ENCODE measurements at places on chromosomes 3 and 15.
A peak's percentile ranks its signal among the peaks of the same experiment; 100 is the strongest.

- no peak for DNase-seq
Observed at GRCh38 chr3:151567477-151567876, 106.6 kb upstream of the IGSF10 start.

- DNase-seq, result no peak
Observed at GRCh38 chr3:189289251-189289650, 117.5 kb downstream of the TPRG1 start.

DNA sequence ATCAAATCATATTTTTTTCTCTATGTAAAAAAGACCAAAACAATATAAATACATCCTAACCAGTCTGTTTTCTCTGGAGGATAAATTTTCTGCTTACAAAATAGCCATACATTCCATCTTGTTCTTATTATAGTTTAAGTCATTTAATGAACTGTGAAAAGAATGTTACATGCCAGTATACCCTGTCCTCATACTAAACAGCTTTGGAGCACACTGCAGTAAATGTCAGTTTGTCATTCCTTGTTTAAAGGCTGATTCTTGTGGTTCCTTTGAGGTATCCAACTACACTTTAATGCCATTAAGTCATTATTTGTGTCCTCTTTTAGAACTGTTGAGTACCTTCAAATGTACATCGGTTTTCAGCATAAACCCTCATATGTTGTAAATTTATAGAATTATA is 52.7 kb upstream of the DCBLD2 start:
- no peak for DNase-seq

DNA sequence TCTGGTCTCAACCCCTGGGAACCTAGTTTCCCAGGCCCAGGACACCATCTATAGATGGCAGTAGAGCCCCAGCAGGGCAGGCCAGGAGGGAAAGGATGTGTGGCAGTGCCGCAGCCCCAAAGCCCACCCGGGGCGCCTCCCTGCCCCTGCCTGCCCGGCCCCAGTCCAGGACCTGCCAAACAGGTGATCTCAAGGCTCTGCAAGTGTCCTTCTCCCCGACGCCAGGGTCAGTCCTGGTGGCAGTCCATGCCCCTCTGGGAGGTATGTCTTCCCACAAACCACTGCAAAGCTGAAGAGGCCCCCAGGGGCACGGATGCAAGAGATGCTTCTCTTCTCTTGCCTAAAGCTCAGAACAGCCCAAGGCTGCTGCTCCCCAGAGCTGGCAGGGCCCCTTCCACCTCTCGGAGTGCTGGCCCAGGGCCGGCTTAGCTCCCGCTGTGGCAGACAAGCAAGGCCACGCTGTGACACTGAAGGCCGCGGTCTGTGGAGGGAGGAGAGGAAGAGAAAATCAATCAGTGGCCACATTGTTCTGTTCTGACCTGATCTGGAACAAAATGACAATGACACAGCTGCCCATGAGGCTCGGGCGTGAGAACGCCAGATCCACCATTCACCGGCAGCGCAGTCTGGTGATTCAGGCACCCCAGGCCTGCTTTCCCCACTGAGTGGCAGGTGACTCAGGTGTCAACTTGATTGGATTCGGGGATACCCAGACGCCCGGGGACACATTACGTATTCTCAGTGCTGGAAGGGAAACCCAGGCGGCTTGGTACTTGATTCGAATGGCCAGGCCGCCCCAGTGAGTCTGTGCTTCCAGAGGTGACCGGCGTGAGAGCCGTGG is 34.0 kb downstream of the KLHL25 start:
- no peak for DNase-seq

GRCh38 chr15:33902043-33902442 is 66.3 kb upstream of the CHRM5 start:
- no peak for DNase-seq

GRCh38 chr15:66592505-66593218 is 26.9 kb upstream of the LCTL start:
- DNase-seq, result no peak

GRCh38 chr15:72516777-72517176 is 42.6 kb downstream of the ARIH1 start:
- DNase-seq, result peak; percentile 4

DNA sequence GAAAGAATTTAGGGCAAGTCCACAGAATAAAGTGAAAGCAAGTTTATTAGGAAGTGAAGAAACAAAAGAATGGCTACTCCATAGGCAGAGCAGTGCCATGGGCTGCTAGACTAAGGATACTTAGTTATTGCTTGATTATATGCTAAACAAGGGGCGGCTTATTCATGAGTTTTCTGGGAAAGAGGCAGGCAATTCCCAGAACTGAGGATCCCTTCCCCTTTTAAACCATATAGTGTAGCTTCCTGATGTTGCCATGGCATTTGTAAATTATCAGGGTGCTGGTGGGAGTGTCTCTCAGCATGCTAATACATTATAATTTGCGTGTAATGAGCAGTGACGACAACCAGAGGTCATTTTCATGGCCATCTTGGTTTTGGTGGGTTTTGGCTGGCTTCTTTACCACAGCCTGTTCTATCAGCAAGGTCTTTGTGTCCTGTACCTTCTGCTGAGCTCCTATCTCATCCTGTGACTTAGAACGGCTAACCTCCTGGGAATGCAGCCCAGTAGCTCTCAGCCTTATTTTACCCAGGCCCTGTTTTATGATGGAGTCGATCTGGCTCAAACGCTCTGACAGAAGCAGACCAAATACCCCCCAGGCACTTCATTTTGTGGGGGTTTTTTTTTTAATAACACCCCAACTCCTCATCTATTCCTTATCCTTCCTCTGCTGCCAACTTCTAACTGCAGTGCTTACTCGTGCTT is 103.0 kb upstream of the RARB start:
- DNase-seq, result no peak

- no peak for DNase-seq
Observed at GRCh38 chr3:5115506-5116162, 6.5 kb upstream of the ARL8B start.

DNA sequence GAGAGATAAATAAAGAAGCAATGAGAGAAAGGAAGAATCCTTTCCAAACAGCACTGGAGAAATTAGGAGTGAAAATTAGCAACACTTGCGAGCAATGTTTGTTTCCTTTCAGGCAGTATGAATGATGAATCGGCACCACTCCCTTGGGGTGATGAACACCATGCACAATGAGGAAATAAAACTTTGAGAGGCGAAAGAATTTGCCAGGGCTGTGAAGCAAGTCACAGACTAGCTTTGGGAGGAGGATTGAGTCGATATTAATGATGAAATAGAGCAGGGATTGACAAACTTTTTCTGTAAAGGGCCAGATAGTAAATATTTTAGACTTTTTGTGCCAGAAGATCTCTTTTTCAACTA is 237.7 kb downstream of the AGBL1 start:
- DNase-seq, result no peak

GRCh38 chr3:100719136-100719535 is 9.8 kb downstream of the TFG start:
- DNase-seq, result no peak

- DNase-seq, result no peak
Observed at GRCh38 chr15:40249477-40250303, 10.8 kb downstream of the PAK6 start.

GRCh38 chr3:96844204-96844514 is 29.8 kb downstream of the EPHA6 start:
- DNase-seq, result no peak

DNA sequence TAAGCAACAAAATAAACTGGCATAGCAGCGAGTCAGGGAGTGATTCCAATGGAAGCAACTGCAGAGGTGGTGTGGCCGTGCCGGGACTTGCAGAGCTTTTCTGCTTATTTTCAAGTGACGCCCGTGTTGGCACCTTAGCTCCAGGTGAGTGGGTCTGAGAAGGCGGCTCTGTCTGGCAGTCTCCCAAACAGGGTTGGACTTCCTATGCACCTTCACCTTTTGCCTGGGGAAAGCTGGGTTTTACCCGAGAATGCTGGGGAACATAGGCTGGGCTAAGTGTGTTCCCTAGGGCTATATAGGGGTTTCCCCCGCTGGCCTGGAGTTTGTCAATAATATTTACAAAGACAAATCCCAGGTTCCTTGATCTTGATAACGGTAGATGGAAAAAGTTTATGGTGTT is 179.9 kb upstream of the TBL1XR1 start:
- no peak for DNase-seq

DNA sequence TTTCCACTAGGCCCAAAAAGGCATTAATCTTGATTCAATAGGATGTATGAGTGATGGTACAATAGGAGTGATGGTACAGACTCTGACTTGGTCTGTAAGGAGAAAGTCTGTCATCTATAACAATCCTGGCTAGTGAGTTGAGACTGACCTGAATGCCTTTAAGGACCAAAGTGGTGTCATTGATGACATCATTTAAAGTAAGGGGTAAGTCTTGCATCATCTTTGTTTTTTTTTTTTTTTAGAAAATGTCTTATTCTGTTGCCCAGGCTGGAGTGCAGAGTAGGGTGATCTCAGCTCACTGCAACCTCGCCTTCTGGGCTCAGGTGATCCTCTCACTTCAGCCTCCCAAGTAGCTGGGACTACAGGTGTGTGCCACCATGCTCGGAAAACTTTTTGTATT is 5.6 kb upstream of the TMEM45A start:
- DNase-seq, result no peak

GRCh38 chr15:56207092-56207491 is 36.6 kb downstream of the RFX7 start:
- DNase-seq, result no peak

- DNase-seq, result peak; percentile 16
Observed at GRCh38 chr15:43218908-43219706, 1.7 kb downstream of the EPB42 start.

- peak; percentile 71 for DNase-seq
Observed at GRCh38 chr3:125316949-125317348, 58.2 kb downstream of the ZNF148 start.

DNA sequence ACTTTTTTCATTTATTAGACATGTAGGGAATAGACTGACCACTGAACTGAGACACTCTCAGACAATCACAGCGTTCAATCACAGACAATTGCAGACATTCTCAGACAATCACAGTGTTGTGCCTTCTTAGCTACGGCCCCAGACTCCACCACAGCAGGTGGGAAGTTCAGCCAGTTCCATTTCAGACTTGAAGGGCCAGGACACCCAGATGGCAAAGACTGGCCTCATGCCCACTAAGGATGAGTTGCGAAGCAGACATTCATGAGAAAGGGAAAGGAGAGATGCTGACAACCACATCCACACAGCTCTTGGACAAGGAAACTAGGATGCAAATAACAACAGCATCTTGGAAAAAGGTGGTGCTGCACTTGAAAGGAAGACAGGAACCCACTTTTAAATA is 21.9 kb upstream of the ALDH1L1 start:
- DNase-seq, result no peak

- no peak for DNase-seq
Observed at GRCh38 chr3:146814601-146815315, 209.6 kb upstream of the PLSCR5 start.

DNA sequence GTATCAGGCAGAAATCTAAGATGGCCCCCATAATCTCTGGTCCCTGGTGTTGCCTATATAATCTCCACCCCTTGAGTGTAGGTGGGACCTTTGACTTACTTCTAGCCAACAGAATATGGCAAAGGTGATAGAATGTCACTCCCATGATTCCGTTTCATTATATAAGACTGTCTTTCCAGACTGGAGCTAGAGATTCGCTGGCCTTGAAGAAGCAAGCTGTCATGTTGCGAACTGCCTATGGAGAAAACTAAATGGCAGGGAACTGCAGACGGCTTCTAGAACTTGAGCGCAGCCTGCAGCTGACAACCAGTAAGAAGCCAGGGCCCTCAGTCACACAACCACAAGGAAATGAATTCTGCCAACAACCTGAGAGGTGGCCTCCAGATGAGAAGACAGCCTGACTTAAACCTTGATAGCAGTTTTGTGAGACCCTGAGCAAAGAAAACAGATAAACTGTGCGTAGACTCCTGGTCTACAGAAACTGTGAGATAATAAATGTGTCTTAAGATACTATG is 2.2 kb upstream of the KPNA1 start:
- DNase-seq, result no peak

GRCh38 chr3:3817865-3818264 is 18.6 kb downstream of the LRRN1 start:
- DNase-seq, result peak; percentile 82

- DNase-seq, result no peak
Observed at GRCh38 chr3:184949251-184949965, 137.4 kb downstream of the VPS8 start.

DNA sequence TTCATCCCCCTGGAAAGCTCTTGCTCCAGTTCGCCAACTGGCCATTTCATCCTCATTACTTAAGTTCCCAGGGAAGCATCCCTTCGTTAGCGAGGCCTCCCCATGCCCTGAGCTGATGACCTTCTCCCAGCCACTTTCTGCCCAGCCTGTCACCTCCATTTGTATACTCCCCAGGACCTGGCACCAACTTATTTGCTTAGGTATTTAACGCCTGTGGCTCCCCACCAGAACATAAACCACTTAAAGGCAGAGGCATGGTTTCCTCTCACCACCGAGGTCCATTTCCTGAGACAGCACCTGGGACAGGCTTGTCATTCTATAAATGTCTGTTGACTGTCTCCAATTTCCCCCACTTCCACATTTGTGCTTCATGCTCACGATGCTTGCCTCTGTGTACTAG is 189.0 kb downstream of the ZNF621 start:
- DNase-seq, result no peak

DNA sequence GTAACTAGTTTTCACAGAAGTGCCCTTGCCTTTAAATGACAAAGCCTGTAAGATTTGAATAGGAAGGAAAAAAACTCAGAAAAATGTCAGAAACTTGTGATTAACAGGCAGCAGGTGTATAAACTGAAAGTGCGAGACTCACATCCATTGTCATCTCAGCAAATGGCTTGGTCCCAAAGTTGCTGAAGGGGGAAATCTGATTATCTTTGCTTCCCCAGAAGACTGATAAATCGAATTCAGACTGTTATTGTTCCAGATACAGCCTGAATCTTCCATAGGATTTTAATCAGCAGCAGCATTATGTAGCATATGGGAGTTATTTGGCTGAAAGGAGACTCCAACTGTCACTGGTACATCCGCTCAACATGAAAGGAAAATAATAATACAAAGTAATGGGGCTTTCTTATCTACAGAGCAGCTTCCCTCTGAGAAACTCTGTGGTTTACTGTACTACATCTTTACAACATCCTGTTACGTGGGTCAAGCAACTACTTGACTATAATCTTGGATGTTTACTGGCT is 550.4 kb upstream of the CCDC54 start:
- no peak for DNase-seq

- DNase-seq, result no peak
Observed at GRCh38 chr3:77898621-77899020, 858.7 kb downstream of the ROBO2 start.

- DNase-seq, result no peak
Observed at GRCh38 chr15:63852407-63852806, 18.7 kb upstream of the HERC1 start.

GRCh38 chr3:49665822-49666519 is 8.2 kb upstream of the APEH start:
- DNase-seq, result no peak
